ENCODE measurements at places on chromosomes 7 and 10.

DNA sequence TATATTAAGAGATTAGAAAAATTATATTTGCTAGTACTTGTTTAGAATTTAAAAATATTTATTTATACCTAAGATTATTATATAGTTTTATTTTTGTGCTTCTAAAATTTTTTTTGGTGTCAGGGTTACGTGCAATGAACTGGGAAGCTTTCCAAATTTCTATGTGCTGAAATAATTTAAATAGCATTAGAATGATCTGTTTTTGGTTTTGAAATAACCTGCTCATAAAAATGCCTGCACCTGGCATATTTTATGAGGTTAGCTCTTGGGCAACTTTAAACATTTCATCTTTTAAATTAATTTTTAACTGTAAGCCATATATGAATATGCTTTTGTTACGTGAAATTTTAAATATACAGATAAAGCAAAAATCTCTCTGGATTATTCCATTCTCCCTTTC, 482.5 kb downstream of the GLRX3 start:
- no peak for DNase-seq

GRCh38 chr7:72260406-72260805, 151.7 kb downstream of the CALN1 start:
- DNase-seq: no peak

DNA sequence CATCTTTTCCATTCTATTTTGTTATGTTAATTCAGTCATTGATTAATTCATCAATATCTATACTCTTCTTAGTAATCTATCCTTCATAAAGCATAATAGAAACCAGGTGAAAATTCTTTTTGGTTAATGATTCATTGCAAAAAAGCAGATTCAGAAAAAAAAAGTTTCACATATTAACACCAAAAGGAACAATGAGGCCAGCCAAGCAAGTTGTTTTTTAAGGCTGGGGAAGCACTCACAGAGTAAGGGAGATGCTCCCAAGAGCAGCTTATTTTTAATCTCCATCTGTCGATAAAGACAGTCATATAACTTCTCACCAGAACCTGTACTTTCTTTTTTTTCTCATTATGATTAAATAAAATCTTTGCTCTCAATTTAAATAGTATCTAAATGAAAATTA, 95.8 kb downstream of the CACNA2D1 start:
- DNase-seq: no peak

DNA sequence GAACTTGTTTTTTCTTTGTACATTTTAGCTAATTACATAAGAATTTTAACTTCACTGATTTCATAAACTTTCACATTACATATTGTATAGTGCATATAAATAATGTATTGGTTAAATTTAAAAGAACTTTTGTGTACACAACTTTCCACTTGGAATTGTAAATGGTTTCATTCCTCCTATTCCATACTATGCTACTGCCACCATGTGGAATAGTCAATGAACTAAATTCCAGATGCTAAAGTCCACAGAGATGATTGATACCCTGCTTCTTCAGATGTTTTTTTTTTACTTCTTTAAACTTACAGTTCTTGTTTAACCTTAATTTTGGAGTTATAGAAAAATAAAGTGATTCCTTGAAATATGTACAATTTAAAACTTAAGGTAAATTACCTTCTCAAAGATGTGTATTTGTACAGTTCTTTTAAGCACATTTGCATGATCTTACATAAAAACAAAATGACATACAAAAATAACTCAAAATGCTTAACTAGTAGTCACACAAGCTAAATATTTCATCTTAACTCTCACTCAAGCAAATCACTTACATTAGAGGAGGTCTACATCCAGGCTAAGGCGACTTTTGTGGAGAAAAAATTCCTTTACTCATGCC, 247.6 kb upstream of the HGF start:
- no peak for DNase-seq

DNA sequence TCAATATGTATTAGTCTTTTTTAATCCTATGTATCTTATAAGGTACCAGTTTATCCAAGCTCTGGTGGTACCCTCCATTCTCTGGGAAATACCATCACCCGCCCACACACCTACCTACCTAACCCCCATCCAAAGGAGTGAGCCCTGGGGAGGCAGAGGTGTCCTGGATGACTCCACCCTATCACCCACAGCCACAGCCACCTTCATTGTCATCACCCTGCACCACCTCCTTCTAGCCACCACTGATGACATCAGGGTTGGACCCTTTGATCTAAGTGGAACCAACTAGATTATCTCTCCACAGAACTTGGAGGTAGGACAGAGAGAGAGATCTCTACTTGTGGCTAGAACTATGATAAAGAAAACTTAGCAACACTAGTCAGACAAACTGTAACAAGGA, 259.4 kb downstream of the PARD3 start:
- no peak for DNase-seq

DNA sequence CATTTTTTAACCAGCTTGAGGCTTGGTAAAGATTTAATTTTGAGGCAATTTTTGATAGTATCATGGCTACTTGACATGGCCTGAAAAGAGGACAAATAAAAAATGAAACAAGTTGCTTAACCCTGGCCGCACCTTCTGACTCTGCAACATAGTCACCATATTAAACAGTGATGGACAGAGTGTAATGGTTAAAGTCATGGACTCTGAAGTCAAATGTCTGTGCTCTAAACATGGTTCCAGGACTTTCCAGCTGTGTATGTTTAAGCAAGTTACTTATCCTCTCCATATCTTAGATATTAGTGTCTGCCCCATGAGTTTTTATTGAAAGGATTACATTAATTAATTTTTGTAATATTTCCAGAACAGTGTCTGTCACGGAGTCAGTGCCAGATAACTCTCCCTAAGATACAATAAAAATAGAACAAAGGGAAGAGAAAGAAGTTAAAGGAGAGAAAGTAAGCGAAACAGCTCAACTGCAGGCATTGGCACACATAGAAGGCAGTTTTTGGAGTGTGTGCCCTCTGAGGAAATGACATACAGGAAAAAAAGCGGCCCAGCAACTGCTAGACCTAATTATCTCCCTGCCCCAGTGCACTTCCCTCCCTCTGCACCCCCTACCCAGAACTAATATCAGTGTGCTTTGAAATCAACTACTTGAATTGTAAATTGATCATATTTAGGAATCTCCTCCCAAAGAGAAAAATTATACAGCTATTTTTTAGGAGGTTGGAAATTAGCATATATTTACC, 65.3 kb downstream of the MACC1 start:
- no peak for DNase-seq

GRCh38 chr10:133227256-133227655, 2.8 kb upstream of the UTF1 start:
- DNase-seq: no peak

- no peak for DNase-seq
Observed at GRCh38 chr7:94453898-94454297, 55.7 kb upstream of the CASD1 start.

GRCh38 chr10:79932841-79933379, 16.0 kb downstream of the SFTPD start:
- DNase-seq: no peak

DNA sequence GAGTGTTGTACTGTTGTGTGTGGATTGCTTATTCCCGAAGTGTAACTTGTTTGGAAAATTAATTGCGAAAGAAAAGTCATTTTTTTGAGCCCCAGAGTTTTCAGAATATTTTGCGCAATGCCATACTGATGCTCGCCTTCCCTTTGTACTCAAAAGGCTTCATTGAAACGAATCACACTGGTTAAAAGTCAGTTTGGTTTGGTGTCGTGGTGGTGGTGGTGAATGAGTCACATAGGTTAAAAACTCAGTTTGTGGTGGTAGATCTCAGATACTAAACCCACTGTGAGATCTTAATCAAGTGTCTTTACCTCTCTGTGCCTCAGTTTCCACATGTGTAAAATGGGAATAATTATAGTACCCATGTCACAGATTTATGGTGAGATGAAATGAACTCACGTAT, 61.1 kb upstream of the IL6 start:
- no peak for DNase-seq

DNA sequence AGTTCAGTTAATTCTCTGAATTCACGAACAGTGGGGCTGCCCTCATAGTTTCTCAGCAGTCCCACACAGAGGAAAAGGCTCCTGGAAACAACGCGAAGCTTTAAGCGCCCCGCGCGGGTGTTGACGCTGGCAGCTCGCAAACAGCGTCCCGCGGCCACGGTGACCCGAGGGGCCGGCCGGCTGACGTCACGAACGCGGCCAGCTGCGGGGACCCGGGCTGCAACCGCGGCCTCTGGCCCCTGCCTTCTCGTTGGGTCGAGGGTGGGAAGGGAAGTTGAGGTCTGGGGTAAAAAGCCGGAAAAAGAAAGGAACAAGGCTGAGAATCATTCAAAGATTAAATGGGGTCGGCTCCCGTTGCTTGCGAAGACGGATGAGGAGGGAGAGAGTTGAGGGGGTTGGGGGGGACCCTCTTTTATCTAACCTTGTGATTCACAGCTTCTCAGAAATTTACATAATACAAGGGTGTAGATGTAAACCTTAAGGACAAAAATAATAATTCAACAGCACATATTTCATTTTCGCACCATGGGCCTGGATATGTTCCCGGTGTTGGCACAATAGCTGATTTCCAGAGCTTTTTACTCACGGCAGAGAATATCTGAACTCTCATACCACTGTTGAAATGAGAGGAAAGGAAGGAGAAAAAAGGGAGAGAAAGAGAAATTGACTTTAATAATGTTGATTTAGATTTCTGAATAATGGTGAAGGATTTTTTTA, 7.3 kb upstream of the FEZF1 start:
- DNase-seq: no peak

All from NCI-H1436 treated with DMSO at 0.1 percent for 48 hours (cell line).